ENCODE measurements at places on chromosomes 5 and 9. TPM values are rescaled to one million over a fixed set of nuclear protein-coding genes. Genes with fewer than 3 reads are reported as not detected.

SPINK13 gene
- not detected for total RNA-seq

ADAMTSL2 gene
- total RNA-seq = 8.1 TPM

GABRA1 gene
- total RNA-seq = not detected

LYRM7 gene
- 6.5 TPM for total RNA-seq

TMEM232 gene
- 4.2 TPM for total RNA-seq

MYOZ3 gene
- 0.40 TPM for total RNA-seq

MEGF10 gene
- 193 TPM for total RNA-seq

INSL6 gene
- not detected for total RNA-seq

TLX3 gene
- not detected for total RNA-seq

PTCH1 gene
- total RNA-seq = 1.7 TPM

CFAP90 gene
- not detected for total RNA-seq

PRSS3 gene
- total RNA-seq = not detected

ADGRD2 gene
- not detected for total RNA-seq

ESM1 gene
- not detected for total RNA-seq

LEAP2 gene
- 1.0 TPM for total RNA-seq

TMC1 gene
- 0.40 TPM for total RNA-seq

PCDHB3 gene
- total RNA-seq = 4.7 TPM

RAD23B gene
- total RNA-seq = 225 TPM

CTXN3 gene
- not detected for total RNA-seq

SFXN1 gene
- 30.7 TPM for total RNA-seq

CYLC2 gene
- total RNA-seq = not detected

ABLIM3 gene
- 126 TPM for total RNA-seq

KLHL3 gene
- 1.2 TPM for total RNA-seq

CHSY3 gene
- 12.8 TPM for total RNA-seq

KDM4C gene
- total RNA-seq = 16.1 TPM

PCDHGC3 gene
- 137 TPM for total RNA-seq

STK32A gene
- total RNA-seq = 5.2 TPM

GARIN3 gene
- total RNA-seq = not detected

SH3GL2 gene
- not detected for total RNA-seq

PCDHGA5 gene
- total RNA-seq = 2.2 TPM

PCDHA1 gene
- total RNA-seq = 0.10 TPM

ROPN1L gene
- 0.68 TPM for total RNA-seq

PLPP7 gene
- 92.3 TPM for total RNA-seq

Data from myocyte (in vitro differentiated cells).